Activated CD8-positive, alpha-beta memory T cell treated with anti-CD3 and anti-CD28 coated beads, Interleukin-2, amount 50 U/mL, for 48 hours (primary cell): ENCODE measurements at places on chromosomes 16 and 17.

GRCh38 chr17:35314415-35315216, 58.8 kb downstream of the SLFN11 start:
- no peak for DNase-seq

DNA sequence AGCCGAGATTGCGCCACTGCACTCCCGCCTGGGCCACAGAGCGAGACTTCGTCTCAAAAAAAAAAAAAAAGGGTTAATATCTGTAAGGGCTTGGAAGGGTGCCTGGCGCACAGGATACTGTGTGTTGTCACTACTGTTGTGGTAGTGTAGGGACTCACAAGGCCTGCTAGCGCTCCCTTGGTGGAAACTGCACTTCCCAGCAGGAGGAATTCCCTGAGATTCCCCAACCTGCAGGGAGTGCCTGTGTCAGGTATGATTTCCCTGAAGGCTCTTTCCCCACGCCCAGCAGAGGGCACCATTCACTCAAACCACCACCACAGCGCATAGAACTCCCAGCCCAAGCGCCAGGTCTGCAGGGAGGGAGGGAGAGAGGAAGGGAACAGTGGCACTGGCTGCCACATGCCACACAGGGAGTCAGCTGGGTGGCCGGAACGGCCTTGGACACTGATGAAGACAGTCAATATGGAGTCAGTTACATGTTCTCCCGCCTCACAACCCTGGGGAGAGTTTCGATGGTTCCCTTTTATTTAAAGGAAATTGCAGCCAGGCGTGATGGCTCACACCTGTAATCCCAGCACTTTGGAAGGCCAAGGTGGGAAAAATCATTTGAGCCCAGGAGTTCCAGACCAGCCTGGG, 32.7 kb upstream of the CDH1 start:
- DNase-seq: peak; percentile 83

GRCh38 chr16:73996624-73997339, 299.8 kb upstream of the PSMD7 start:
- no peak for DNase-seq

GRCh38 chr17:58156839-58157803, 8.9 kb downstream of the OR4D1 start:
- peak; percentile 83 for DNase-seq

DNA sequence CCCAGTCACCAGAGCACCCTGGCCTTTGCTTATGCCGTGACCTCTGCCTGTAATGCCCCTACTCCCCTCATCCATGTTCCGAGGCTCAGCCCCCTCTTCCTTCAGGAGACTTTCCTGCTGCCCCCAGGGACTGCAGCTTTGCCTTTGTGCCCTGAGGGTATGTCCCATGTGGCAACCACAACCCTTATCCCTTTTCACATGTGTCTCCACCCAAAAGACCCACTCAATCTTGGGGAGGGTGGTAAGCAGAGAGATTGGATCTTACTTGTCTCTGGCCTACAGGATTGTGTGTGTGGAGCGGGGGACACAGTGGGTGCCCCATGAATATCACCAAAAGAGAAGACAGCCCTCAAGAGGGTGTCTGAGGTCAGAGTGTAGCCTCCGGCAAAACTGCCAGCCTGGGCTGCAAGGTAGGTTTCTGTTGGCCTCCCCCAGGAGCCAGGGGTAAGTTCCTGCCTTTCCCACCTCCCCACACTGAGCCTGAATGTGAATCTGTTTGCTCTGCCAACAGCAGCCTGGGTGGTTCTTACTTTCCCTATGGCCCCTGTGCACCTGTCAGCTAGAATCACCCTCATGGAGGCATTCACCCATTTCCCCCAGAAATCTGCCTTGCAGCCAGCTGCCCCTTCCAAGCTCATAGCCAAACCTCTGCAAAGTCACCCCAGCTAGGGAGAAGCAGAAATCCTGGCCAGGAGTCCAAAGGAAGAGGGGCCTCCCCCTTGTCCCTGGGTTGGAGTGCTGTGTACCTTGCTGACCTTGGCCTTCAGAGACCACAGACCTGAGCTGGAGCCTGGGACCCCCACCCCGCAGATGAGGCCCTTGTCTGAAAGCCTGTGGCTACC, 11.5 kb upstream of the C17orf113 start:
- DNase-seq: no peak

- peak; percentile 68 for DNase-seq
Observed at GRCh38 chr17:7261379-7262191, 693 bp downstream of the CLDN7 start.

- DNase-seq: no peak
Observed at GRCh38 chr16:10088380-10088793, 93.8 kb downstream of the GRIN2A start.
